ENCODE measurements at places on chromosomes 1 and 21.

DNA sequence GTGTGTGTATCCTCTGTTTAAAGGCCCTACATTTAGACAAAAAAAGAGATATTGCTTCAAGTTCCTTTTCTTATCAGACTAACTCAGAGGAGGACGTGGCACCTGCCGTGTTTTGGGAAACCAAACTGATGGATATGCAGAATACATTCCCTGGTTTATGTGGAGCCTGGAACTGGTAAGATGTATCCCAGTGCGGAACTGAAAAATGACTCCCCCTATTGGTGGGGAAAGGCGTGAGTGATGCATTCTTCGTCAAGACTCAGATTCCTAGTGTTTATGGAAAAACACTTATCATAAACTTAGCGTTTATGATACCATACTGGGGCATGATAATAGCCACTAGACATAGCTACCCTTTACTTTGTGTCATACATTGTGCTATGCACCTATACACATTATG is 154.2 kb downstream of the ZNF326 start:
- no peak for DNase-seq

- DNase-seq: no peak
These were observed 30.6 kb downstream of the WLS start for GRCh38 chr1:68201546-68202238.

DNA sequence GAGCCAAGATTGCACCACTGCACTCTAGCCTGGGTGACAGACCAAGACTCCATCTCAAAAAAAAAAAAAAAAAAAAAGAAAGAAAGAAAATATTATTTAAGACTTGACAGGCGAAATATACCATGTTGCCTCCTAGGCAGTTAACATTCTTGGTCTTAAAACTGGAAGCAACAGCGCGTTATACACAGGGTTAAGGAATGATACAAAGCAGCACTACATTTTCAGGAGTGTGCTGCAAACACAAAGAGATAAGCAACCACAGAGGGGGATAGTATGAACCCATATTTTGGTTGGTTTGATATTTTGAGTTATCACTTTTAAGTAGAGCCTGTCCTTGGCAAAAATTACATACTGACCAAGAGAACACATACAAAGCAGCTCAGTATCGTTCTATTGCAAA is 25.1 kb downstream of the USP24 start:
- no peak for DNase-seq

GRCh38 chr1:233598891-233599541 is 14.9 kb upstream of the KCNK1 start:
- no peak for DNase-seq

DNA sequence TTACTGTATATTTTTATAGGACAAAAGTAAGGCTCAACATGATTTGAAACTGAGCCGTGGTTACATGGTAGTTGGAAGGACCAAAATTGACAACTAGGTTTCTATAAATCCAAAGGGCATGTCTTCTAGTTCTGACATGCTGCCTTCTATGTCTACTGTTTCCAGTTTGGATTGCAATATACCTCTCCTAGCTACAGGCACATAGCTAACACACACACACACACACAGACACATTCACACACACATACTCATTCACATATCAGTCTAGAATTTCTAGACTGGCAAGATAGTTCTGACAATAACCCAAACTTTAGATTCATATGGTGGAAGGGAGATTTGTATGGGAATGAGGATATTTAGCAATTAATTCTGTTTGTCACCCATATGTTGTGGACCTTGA is 544.8 kb upstream of the CAMK1G start:
- DNase-seq: no peak

DNA sequence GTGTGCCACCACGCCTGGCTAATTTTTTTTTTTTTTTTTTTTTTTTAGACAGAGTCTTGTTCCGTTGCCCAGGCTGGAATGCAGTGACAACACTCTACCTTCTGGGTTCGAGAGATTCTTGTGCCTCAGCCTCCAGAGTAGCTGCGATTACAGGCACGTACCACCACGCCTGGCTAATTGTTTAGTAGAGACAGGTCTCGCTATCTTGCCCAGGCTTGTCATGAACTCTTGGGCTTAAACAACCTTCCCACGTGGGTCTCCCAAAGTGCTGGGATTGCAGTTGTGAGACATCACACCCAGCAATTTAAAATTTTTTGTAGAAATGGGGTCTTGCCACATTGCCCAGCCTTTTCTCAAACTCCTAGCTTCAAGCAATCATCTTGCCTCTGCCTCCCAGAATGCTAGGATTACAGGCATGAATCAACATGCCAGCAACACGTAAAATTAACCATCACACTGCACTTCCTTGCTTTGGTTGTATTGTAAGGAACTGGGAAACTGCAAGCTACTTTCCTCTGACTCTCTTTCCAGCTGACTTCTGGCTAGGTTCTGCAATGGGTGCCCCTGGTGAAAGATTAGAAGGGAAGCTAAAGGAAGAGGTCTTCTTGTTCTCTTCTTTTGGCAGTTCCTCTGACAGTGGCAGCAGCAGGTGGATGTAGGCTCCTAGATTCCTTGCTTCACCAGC is 13.9 kb upstream of the IL6R start:
- DNase-seq: no peak

- DNase-seq: no peak
These were observed 258.7 kb upstream of the SNX7 start for GRCh38 chr1:98402860-98403259.

- no peak for DNase-seq
These were observed 1.4 kb downstream of the SLC9A1 start for GRCh38 chr1:27153549-27153886.

GRCh38 chr1:232386721-232387510 is 243.0 kb downstream of the SIPA1L2 start:
- no peak for DNase-seq

DNA sequence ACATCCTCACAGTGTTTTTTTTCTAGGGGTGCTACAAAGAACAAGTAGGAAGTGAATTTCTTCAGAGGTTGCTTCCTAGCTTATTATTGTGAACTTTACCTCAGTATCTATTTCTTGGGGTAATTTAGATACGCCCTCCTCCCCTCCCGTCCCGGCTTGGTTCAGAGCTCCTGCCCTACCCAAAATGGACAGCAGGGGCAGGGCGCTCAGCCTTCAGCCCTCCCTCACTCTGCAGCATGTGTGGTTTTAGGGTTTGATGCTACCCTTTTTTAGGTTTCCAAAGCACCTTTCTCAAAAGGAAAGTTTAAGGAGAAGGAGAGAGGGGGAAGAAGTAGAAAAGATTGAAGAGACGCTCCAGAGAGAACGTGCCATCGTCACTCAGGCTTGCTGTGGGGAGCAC is 16.9 kb upstream of the POGK start:
- no peak for DNase-seq

DNA sequence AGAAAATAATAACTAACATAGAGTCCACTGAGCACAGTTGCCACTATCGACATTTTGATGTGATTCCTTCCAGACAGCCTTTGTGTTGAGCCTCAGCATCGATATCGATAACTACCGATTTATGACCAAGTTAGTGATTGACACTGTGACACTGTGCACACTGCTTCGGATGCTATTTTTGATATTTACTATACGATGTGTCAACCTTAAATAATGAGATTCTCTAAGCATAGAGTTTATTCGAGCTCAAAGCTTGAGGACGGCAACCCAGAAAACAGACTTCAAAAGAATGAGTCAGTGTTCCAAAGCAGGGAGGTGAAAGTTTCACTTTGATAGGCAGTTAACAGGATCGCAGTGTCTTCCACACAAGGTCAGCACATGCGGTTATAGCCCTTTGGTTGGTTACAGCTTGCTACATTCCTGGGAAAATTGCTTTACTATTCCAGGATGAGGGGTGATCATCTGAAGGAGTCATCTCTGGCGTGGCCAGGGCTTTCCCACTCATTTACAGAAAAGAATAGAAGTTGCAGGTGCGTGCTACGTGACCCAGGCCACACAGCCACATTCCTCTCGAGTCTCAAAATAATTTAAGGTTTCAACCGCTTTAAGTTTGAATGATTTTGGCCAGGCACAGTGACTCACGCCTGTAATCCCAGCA is 53.6 kb upstream of the EFHD2 start:
- DNase-seq: no peak

GRCh38 chr1:64811131-64811530 is 66.3 kb downstream of the RAVER2 start:
- DNase-seq: no peak
